ENCODE measurements at places on chromosomes 3 and 15.

- DNase-seq, result no peak
Measured at GRCh38 chr15:66472176-66472999, 25.2 kb downstream of the SNAPC5 start.

GRCh38 chr3:69329892-69330291 lies 56.0 kb downstream of the FRMD4B start:
- DNase-seq, result no peak

DNA sequence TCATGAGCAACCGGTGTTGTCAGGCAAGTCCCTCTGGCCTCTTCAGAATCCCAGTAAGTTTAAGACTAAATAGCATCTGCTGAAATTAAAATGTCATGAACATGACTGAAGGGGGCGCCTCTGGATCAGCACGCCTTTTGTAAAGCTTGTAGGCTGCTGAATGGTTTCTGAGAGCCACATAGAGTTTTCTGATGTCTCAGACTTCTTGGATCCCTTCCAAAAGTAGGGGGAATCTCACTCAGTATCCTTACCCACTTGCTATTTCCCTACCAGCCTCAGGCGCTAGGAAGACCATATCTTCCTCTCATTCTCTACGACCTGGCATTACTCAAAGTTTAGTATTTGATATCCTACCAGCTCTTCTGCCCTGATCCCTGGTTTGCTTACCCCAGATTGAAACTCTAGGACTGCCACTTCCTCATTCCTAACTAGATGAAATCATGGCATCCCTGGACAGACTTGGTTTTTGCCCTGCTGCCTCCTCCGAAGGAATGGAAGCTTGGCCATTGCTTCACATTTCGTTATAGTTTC lies 62.7 kb upstream of the CD47 start:
- peak; percentile 3 for DNase-seq

DNA sequence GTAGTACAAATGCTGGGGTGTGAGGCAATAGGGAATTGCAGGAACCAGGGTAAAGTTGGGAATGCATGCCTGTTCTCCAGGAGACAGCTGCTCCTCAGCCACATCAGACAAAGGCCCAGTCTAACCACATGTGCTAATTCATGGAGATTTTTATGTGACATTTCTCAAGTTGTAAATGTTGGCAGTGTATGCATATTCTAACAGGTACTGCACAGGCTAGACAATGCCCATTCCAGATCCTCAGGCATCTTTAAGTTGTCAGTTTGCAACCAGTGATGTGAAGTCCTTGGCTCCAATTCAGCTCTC lies 84.9 kb downstream of the EEFSEC start:
- DNase-seq, result no peak

DNA sequence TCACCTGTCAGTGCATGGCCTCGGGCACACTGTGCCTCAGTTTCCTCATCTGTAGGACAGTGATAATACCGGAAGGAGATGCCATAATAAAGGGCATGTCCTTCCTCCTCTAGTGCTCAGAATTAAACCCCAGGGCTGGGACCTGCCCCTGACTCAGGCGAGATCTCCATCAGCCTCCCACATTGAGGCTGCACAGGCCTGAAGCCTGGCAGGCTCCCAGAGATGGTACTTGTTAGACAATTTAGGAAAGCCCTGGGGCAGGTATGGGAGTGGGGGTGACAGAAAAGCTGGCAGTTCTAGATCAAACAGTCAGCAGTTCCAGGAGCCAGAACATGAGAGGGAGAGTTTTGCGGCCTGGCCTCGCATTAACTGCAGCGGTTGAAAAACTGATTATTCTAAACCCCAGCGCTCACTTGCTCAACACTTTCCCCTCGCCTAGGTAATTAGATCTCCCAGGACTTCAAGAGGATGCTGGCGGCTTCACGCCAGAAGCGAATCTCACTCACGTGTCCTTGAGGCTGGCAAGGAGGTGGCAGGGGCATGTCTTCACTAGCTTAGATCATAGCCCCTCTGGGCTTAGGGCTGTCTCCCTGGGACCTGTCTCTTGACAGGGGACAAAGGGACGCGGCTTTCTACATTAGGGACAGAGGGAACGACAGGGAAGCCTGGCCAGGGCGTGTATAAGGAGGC lies 73.1 kb downstream of the ATP2B2 start:
- DNase-seq, result no peak

DNA sequence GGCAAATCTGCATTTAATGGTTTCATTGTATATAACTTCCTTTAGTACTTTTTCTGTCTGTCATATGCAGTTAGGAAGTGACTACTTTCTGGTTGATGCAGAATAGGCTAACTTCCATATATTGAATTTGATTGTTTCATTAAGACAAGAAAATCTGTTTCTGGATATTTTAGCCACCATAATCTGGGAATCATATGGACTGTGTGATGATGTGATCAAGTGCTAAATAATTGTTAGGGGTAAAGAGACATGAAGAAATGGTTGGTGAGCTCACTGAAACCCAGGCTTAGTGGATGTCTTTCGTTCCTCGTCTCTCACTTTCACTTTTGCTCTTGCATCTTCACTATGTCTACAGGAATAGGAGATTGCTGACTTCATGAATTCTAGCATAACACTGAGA lies 3.5 kb upstream of the MNS1 start:
- no peak for DNase-seq

DNA sequence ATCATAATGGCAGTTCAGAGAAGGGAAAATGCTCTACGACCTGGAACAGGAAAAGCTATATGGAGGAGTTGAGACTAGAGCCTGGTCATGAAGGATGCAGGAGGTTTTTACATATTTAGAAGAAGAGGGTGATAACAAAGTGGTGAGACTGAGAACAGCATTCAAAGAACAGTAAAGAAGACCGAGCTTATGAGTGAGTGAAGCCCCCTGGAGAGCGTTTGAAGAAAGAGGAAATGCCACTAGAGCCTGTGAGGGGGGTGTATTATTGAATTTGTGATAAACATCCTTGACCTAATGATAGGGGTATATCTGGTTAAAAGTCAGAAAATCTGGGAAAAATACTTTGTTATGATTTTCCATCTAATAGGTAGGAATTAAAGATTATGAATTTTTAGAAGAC lies 4.2 kb downstream of the PARP9 start:
- DNase-seq, result no peak

DNA sequence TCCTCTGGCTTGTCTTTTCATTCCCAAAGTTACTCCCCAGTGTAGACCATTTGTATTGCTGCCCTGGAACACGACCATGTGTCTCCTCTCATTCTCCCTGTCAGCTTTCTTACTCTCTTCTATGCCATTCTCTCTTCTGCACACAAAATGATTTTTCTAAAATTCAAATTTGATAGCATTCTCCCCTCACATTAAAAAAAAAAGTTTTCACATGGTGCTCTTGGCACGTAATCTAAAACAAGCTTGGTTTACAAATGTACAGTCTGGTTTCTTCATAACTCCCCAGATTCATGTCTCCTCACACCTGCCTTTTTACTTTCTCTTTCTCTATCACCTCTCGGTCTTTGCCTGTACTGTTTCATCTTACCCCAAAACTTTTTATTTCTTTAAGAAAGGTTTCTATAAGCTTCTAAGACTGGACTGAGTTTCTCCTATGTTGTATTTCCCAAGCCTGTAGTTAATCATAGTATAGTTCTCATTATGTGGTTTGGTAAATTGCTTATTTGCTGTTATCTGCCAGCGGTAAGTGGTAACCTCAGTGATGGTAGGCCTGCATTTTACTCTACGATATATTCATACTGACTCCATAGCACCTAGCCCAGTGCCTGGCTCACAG lies 31.2 kb downstream of the BCHE start:
- no peak for DNase-seq

- no peak for DNase-seq
Measured at GRCh38 chr3:193210618-193211017, 30.4 kb upstream of the PLAAT1 start.

- DNase-seq, result no peak
Measured at GRCh38 chr3:157782236-157782635, 279.0 kb upstream of the VEPH1 start.

DNA sequence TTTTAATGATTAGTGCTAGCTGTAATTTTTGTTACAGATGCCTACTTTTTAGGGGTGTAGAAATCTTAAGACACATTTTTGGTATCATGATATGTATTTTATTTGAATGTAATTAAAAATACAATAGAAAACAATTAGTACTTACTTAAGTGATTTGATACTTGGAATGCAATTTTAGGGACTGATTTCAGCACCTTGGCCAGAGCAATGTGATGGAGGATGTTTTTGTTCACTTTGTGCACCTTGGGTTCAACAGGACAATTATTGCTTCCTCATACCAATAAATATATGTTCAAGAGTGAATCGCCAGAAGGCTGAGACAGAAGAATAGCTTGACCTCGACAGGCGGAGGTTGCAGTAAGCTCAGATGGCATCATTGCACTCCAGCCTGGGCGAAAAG lies 22.3 kb downstream of the GMNC start:
- DNase-seq, result no peak

GRCh38 chr15:41930221-41930866 lies 36.5 kb upstream of the SPTBN5 start:
- no peak for DNase-seq

- DNase-seq, result no peak
Measured at GRCh38 chr3:21839176-21839575, 88.2 kb upstream of the ZNF385D start.

- DNase-seq, result no peak
Measured at GRCh38 chr15:26461847-26462608, 310.8 kb downstream of the GABRB3 start.

DNA sequence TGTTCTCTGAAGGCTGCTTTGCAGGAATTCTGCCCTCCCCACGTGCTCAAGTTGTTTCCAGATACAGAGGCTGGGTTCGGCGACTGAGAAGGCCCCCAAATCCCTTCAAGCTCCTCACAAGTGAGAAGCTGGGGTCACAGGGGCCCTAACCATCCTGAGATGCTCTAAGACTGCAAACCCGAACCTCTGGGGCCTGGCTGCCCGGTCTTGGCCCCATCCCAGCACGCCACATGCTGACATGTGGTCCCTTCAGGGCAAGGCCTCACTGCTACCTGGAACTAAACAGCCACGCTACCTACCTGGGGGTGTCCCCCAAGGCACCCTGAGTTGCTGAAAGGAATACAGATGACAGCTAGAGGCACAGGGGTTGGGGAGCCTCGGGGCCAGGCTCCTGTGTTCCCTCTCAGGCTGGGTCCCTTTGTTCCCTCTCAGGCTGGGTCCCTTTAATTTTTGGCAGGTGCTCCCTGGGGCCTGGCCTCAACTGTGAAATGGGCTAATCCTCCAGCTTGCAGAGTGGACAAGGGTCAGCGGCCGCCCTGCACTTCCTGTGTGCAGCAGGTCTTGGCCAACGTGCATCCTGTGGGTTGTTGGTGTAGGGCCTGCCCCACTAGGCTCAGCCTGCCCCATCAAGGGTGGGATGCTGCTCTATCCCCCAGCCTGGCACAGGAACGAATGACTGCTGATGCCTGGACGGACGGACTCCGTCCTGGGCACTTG lies 32.5 kb downstream of the KLHL25 start:
- DNase-seq, result no peak

- DNase-seq, result no peak
Measured at GRCh38 chr3:127690106-127690505, 17.4 kb downstream of the ABTB1 start.

- no peak for DNase-seq
Measured at GRCh38 chr15:95912280-95912625, 418.2 kb upstream of the NR2F2 start.

GRCh38 chr15:76837474-76837873 lies 67.7 kb downstream of the SCAPER start:
- no peak for DNase-seq

DNA sequence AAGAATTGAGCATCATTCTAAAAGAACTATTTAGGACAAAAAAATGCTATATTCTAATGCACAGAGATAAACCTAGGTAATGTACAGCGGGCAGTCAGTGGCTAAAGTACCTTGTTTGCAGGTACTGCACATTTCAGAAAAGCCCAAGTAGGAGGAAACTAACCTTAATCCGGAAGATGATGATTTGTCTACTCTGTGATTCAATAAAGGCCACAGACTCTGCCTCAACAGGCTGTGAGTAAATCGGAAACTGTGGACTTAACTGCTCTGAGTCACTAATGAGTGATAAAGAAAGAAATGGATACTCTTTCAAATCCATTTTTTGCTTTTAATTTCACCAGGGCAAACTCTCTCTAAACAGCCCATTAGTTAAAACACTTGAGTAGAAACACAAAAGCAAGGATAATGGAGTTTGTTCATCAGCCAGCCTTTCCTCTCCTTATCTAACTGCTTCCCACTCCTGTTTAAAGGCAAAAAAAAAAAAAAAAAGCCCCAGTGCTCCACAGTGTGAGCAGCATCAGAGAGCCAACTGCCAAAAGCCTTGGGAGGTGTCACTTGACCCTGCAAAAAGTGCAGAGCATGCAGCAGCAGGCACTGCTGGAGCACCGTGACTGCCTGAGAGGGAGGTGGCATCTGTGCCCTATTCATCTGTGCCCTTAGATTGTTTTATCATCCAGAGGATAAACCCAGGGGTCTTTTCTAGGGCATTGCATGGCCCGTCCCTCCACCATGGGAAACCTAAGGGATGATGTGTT lies 187.7 kb downstream of the SATB1 start:
- DNase-seq, result no peak

DNA sequence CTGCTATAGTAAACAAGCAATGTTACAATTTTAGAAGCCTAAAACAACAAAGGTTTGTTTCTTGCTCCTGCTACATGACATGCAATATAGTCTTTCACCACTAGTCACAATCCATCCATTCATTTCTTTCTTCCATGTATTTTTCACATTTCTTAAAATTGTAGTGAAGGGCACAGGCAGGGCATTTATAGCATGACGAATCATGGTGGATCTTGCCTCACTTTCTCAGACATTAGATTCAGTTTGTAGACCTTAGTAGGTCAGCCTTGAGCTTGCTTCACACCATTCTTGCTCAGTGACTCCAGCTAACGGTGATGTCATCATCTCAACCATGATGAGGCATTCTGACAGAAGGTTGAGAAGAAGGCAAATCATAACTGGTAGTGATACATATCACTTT lies 546.8 kb downstream of the TBL1XR1 start:
- DNase-seq, result no peak

- DNase-seq, result no peak
Measured at GRCh38 chr3:16945330-16945729, 60.6 kb downstream of the PLCL2 start.

DNA sequence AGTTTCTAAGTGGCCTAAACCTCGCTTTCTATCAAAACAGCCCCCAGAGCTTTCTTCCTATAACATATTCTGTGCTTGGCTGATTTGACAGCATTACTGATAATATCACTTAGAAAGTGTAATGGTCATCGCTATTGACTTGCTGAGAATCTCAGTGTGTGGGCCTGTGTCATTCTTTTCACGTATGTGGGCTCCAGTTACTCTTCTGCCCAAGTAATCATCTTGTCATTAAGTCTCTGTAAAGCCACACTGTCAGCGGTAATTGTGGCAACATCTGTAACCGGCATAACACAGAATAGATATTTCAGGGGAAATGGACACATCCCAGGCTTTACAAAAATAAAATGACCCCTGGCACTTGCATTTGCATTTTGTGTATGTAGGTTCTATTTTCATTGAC lies 313.6 kb upstream of the LMCD1 start:
- DNase-seq, result no peak

DNA sequence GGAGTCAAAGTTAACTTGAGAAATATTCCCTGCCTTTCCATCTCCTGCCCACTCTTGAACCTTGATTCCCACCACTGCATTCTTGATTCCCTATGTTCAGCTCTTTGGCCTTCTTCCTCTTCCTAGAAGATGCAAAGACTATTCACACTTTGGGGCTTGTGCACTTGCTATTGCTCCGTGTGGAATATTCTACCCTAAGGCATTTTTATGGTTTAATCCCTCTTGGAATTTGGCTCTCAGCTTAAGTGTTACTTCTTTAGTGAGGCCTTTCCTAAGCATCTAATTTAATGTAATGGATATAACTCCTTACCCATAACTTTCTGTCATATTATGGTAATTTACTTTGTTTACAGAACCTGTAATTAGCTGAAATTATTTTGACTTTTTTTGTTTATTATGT lies 318.9 kb upstream of the COL8A1 start:
- DNase-seq, result no peak
